ENCODE measurements at places on chromosomes 5 and 9.

GRCh38 chr5:79258801-79259200, 22.9 kb downstream of the JMY start:
- no peak for DNase-seq

DNA sequence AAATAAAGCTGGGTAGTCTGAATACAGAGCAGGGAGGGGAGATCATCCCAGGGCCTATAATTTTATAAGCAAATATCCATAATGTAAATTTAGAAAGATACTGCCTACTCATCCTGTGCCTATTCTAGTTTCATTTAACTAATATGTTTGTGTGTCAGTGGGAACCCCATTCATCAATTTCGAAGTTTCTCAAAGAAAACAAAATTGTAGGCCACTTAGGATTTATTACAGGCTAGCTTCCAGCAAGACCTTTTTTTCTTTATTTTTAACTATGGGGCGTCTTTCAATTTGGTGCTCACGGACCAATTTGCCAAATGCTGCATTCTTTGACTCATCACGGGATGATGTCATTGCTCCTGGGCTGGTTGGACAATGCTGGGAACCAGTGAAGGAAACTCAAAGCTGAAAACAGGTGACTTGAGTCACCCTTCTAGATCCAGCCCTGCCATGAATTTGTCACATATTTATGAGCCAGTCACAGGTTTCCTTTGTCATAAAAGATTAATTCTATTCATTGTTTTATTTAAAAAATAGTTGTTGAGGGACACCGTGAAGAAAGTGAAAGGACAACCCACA, 13.4 kb downstream of the PCSK5 start:
- peak; percentile 50 for DNase-seq

GRCh38 chr5:161889971-161890370, 42.1 kb downstream of the GABRA1 start:
- no peak for DNase-seq

DNA sequence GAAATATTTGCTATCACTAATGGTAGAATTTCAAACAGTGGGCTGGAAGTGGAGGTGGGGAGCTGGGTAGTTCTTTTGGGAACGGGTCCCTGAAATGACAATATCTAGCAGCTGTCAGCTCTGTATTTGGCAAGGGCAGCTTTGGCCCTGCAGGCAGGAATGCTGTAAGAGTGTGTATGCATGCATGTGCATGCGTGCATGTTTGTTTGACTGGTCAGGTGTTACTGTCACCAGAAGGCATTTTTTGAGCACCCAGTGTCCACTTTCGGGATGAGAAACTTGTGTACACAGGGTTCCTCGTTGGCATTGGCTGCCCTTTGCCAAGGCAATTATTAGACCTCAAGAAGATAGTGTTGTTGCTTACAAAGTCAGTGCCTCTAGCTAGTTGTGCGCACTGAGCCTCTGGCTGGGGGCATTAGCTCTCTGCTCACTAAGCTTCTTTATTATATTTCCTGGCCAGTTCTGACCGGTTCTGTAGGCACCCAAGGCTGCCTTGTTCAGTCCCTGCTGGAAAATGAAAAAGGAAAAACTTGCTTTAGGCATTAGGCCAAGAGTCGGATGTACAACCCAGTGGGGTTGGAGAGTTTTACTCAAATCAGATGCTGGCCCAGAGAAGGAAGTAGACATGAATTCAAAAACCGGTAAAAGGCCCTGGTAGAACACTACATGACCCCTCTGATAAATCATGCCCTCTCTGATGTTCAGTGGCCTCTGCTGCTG, 2.0 kb downstream of the CYFIP2 start:
- no peak for DNase-seq

DNA sequence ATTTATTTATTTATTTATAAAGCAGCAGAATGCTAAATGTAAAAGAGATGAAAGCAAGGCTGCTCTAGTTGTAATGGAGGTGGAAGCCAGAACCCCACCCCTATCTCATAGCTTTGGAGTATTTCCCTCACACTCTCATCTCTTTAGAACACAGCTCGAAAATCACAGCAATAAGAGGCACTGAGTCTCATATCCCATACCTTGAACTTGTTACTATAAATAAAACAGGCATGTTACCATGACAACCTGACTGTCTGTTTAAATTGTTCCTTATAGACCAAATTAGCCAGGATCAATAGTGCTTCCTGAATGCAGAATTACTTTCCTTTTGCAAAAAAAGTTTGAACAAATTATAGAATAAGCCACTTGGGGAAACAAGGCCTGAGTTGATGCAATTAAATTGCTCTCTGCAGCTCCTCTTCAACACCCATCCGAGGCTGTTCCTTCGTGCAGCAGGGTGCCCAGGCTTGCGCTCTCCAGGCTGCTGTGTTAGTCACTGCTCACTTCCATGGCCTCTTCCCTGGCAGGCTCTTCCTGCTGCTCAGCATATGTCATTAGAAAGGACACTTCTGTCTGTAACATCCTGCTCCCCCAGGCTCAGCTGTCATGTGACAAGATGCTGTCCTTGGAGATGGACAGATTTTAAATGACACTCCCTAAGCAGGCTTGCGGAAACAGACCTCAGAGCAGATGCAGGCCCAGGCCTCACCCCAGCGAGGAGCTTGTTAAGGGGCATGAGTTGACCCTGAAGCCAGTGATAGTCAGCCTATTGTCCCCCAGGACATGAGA, 120.2 kb downstream of the CARTPT start:
- no peak for DNase-seq

DNA sequence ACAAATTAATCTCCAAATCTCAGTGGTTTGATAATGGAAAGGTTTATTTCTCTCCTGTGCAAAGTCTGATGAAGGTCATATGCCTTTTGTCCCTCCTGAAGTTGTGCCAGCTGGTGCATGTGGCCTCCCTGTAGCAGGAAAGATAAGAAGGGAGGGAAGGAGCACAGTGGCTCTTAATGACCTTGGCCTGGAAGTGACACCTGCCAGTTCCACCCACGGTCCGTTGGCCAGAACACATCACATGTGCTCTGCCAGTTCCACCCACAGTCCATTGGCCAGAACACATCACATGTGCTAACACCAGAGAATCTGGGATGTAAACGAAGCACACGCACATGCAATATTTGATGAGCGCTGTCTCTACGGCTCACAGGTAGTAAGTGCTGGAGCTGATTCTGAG, 130.9 kb downstream of the DOCK2 start:
- no peak for DNase-seq

DNA sequence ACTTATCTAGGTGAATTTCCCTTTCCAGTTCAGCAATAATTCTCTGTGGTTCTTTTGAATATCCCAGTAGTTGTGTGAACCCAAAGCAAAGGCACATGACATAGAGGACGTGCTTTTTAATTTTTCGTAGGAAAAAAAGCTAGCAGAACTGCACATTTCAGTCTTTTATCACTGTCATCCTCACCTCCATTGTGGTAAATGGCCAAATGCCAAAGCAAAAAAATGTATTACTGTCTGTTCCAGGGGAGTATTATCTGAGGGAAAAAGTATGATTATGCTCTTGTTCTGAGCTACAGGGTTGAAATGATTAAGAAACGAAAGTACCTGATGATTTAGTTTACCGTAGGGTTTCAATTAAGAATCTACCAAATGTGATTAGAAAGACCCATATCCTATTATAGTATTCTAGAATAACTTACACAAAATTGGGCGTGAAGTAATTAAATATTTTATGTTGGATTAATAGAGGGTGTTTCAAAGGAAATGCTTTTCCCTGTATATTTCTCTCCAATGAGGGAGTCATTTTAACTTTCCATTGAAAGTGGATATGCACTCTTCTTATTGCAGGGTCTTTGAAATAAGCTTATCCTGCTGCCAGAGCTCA, 62.7 kb downstream of the CAVIN4 start:
- no peak for DNase-seq

DNA sequence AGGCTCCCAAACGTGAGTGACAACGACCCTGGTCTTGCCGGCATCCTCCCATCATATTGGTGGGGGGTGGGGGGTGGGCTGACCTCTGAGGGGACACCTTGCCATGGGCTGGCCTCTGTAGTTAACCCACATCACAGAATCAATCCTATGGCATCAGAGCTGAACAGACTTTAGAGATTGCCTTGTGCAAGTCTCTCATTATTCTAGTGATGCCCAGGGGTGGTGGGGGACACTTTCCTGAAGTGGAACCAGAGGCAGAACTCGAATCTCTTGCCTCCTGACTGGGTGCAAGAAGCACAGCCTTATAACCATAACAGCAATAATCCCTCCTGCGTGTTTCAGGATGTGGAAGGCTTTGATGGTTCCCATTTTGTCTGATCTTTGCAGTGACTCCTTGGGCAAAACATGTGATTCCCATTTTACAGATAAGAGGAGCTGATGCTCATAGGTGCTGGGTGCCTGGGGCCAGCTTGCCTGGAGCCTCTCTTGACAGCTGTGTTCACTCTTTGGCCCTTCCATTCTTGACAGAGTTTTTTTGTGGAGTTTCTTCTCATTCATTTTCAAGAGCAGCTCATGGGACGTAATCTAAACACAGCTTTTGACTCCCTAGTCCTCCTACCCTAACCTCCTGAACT, 18.6 kb upstream of the PITX1 start:
- no peak for DNase-seq

- no peak for DNase-seq
Measured at GRCh38 chr9:120934281-120934680, 7.7 kb upstream of the TRAF1 start.

DNA sequence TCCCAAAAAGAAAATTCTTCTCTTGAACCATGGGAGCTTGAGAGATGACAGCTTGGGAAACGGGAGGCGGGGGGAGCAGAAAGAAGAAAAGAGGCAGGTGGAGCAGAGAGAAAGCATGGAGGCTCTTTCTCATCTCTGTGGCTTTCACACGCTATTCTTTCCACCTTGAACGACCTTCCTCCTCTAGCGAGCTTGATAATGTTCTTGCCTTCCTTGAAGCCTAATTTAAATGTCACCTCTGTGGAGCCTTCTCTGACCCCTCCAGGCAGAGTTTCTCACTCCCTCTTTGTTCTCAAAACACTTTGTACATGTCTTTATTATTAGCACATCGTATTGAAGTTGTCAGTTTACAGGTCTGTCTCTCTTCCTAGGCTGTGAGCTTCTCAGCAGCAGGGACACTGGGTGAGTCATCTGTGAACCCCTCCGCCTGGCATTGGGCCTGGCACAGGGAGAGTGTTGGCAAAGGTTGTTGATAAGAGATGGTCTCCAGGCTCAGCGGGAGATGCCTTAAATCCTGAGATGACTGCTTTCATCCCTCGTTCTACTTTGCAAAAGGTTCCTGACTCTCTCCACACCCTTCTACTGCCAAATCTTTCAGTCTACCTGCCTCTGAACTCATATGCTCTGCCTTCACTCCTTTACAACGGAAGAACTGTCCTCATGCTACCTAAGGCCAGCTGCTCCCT, 14.1 kb upstream of the STRBP start:
- no peak for DNase-seq

DNA sequence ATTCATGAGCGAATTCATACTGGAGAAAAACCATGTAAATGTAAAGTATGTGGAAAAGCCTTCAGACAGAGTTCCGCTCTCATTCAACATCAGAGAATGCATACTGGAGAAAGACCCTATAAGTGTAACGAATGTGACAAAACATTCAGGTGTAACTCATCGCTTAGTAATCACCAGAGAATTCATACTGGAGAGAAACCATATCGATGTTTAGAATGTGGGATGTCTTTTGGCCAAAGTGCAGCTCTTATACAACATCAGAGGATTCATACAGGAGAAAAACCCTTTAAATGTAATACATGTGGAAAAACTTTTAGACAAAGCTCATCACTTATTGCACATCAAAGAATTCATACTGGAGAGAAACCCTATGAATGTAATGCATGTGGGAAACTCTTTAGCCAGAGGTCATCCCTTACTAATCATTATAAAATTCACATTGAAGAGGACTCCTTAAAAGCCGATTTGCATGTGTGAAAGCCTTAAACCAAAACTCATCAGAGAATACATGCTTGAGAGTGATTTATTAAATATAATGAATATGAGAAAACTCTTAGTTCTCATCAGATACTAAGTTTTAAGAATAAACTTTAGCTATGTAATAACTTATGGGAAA, 11.8 kb upstream of the ZFP2 start:
- no peak for DNase-seq

DNA sequence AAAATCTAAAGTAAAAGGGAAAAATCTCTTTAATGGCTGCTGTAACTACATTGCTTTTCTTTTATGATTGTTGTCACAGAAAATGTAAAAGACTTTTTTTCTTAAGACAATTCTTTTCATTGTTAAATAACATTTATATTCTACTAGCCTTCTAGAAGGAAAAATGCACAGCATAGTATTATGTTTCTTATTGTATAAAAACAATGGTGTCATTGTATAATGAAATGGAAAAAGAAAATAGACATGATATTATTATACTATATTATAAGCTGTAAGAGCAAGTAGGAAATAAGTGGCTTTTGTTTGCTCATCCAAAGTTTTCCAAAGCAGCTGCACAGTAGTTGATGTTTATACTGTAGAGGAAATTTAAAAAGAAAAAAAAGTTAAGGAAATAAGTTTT, 1021.7 kb downstream of the EFNA5 start:
- DNase-seq, result no peak

- peak; percentile 68 for DNase-seq
Measured at GRCh38 chr5:101390151-101390908, 487.2 kb upstream of the ST8SIA4 start.

- DNase-seq, result no peak
Measured at GRCh38 chr5:134887593-134888159, 13.5 kb downstream of the TXNDC15 start.

DNA sequence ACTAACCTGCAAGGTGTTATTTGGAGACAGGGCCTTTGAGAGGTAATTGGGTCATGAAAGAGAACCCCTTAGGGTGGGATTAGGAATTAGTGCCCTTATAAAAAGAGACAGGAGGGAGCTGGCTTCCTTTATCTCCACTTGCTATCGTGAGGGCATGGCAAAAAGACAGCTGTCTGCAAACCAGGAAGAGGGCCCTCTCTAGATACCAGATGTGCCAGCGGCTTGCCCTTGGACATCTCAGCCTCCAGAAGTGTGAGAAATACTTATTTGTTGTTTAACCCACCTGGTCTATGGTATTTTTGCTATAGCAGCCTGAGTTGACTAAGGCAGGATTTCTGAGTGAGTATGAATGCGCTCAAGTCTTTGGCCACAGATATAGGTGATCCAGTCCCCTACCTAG, 978 bp upstream of the RGS14 start:
- no peak for DNase-seq

DNA sequence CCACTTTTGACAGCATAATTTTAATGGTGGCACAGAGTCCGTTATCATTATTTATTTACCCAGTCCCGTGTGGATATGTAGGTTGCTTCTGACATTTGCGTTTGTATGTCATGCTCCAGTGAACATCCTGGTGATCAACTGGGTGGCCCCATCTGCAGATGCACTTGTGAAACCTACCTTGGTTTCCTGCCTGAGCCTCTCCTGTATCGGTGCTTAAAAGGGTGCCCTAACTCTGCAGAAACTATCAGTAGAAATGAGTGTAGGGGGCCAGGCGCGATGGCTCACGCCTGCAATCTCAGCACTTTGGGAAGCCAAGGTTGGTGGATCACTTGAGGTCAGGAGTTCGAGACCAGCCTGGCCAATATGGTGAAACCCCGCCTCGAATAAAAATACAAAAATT, 92.1 kb upstream of the IER5L start:
- no peak for DNase-seq

- DNase-seq, result no peak
Measured at GRCh38 chr5:149790276-149790675, 60.2 kb downstream of the PPARGC1B start.

- DNase-seq, result peak; percentile 50
Measured at GRCh38 chr5:154193701-154194121, 3.2 kb downstream of the GALNT10 start.
